ENCODE measurements at places on chromosomes 5 and 9.

GRCh38 chr9:130599625-130600024 lies 20.2 kb downstream of the FUBP3 start:
- DNase-seq = no peak

- DNase-seq = no peak
These were observed 710.3 kb downstream of the PRELID2 start for GRCh38 chr5:145124806-145125205.

- DNase-seq = no peak
These were observed 44.3 kb upstream of the NIPBL start for GRCh38 chr5:36832274-36832673.

- no peak for DNase-seq
These were observed 64.7 kb upstream of the TRPC7 start for GRCh38 chr5:136430081-136430480.

DNA sequence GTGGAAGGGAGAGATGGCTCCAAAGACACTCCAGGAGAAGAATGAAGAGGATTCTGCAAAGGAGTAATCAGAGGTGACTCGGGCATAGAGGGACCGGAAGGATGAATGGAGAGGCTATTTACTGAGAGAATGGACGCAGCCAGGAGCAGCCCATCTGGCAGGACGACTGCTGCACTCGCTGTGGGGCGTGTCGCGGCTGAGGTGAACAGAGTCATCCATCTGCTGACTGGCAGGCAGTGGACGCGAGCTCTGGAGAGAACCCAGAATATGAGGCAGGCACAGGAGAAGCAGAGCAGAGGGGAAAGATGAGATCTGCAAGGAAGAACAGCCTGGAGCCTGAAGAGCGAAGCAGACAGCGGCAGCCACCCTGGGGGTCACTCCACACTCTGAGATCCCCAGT lies 16.4 kb downstream of the FGF1 start:
- DNase-seq = no peak

DNA sequence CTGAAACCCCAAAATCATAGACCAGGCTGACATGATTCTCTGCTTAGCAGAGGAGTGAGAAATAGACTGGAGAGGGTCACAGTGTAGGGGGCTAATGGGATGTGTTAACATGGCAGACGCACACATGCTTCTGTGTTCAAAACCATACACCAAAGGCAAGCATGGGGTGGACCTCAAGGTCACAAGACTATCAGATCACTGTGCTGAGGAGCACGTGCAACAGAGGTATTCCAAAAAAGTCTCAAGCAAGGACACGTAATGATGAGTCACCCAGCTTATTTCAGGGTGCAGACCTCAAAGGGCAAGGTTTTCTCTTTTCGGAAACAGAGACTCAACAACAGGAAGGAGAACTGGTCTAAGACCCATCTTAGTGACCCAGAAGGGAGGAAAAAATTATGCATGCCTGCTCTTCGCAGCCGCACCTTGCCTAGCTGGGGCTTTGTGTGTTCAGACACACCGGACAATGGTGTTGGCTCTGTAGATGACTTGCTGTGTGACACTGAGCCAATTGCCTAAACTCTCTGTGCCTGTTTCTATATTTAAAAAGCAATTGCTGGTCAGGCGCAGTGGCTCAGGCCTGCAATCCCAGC lies 20.3 kb downstream of the WHRN start:
- peak; percentile 50 for DNase-seq

- DNase-seq = no peak
These were observed 7.8 kb downstream of the XRCC4 start for GRCh38 chr5:83085106-83085505.

GRCh38 chr9:35840881-35841644 lies 12.0 kb downstream of the TMEM8B start:
- no peak for DNase-seq

DNA sequence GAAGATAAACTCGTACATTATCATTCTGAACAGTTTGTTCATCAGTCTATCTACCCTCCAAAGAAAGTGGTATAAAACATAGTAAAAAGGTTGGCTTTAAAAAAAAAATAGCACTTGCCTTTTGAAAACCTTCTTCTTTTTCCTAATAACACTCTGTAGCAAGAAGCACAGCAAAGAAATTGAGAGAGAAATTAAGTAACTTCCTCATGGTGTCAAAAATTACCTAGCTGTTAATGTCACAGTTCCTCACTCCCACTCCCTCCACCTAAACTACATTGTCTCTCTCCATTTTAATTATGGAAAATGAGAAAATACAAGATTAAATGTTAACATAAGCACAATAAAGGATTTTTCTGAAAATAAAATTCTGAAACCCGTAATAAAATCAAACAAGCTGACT lies 72.2 kb downstream of the CERT1 start:
- DNase-seq = peak; percentile 81

DNA sequence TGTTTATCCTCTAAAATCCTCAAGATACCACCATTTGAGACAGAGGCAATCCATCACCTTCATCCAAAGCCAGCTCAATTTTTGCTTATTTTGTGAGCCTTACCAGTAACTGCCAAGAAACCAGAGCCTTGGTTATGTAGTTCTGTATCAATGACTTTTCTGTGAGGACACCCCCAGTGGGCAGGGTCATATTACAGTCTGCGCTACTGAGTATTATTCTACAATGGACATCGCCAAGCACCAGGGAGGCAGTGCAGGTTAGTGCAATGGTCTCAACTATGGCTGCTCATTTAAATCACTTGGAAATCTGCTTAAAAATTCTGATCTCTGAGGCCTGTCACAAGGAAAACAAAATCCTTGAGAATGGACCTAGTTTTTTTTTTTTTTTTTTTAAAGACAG lies 90.5 kb upstream of the NIPAL4 start:
- no peak for DNase-seq

GRCh38 chr5:86360801-86361200 lies 256.9 kb upstream of the COX7C start:
- DNase-seq = no peak

DNA sequence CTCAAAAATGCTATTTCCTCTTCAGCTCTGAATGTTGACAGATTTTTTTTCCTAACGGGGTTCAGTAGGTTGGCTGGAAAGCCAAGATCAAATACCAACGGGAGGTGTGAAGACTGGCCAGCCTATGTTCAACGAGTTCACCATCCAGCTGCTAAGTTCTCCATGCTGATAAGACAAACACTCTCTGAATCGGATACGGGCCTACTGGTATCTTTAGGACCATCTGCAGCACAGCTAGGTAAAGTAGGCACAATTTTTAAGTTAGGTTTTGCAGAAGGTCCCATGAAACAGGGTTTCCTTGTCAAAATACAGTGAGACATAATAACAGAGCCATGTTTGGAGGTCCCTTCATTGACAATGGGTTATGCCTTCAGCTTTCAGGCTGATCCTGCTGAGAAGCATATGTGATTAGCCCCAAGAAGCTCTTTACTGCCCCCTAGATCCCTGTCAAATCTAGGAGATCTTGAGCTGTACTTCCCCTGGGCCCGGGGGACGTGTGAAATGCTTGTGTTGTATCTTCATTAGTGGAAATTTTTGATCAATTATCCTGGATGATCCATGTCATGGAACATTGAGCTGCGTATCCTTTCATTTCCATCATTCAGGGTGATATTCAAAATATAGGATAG lies 60.6 kb downstream of the PGM5 start:
- DNase-seq = peak; percentile 51

- no peak for DNase-seq
These were observed 294.3 kb downstream of the FBXL7 start for GRCh38 chr5:15794052-15794985.

- DNase-seq = no peak
These were observed 592.9 kb downstream of the SEMA5A start for GRCh38 chr5:8953016-8953415.

DNA sequence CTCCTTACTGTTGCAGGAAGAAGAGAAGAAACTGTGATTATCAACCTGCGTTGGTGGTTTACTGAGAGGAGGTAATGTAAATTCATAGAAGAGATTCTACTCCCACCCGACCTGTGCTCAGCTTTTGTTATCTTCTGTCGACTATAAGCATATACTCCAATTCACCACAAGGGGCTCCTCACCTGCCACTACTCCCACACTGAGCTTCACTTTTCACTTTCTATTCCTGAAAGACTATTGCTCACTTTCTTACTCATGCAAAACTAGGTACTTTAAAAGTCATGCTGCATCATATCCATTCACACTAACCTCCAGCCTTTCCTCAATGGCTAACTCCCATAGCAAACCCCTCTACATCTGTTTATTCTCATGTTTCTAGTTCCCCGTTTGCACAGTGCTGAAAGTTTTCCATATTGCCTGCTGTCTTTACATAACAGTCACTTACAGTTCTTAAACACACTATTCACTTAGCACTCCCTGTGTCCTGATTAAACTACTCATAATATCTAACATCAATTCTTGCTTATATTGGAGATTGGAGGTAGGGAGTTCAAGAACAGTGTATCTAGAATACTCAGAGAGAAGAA lies 1062.6 kb downstream of the NR2F1-AS1 start:
- no peak for DNase-seq

GRCh38 chr9:128916204-128916603 lies 4.6 kb upstream of the PHYHD1 start:
- DNase-seq = no peak

DNA sequence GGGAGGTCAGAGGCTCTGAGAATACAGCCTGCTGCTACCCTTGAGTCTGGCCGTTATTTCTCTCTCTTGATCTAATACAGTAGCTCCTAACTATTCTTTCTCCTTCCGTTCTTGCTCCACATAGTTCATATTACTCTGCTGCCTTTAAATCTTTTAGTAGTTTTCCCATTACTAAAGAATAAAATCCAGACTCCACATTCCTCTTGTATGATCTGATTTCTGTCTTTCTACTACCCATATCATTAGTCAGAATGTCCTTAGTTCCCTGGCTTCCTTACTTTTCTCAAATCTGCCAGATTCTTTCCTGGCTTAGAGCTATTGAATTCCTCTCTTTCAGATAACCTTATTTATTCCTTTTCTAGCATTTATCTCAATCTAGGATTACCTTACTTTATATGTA lies 40.0 kb downstream of the MARCHF6 start:
- DNase-seq = no peak

GRCh38 chr5:139774980-139775661 lies 20.5 kb upstream of the PSD2 start:
- peak; percentile 28 for DNase-seq

- no peak for DNase-seq
These were observed 497.0 kb upstream of the TNC start for GRCh38 chr9:115615000-115615401.

GRCh38 chr9:132241483-132241839 lies 79.6 kb downstream of the NTNG2 start:
- DNase-seq = no peak

DNA sequence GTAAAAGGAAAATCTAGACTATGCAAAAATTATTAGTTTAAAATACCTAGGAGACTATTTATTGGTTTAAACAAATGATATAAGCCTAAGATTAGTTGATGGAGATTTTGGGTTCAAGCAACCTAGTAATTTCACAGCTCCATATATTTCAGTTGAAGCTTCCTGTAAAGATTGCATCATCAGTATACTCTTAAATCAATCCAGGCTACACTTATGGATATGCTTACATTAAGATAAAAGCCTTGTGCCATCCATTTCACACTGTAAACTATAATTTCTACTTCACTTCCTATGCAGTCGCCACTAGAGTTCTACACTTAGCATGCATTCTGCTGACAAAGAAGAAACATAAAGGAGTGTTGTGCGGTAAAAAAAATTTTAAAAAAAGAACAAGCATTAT lies 7.3 kb upstream of the LIX1 start:
- DNase-seq = no peak

GRCh38 chr5:9269014-9269413 lies 276.9 kb downstream of the SEMA5A start:
- DNase-seq = no peak

- no peak for DNase-seq
These were observed 163.1 kb downstream of the SEC61B start for GRCh38 chr9:99385215-99385614.

DNA sequence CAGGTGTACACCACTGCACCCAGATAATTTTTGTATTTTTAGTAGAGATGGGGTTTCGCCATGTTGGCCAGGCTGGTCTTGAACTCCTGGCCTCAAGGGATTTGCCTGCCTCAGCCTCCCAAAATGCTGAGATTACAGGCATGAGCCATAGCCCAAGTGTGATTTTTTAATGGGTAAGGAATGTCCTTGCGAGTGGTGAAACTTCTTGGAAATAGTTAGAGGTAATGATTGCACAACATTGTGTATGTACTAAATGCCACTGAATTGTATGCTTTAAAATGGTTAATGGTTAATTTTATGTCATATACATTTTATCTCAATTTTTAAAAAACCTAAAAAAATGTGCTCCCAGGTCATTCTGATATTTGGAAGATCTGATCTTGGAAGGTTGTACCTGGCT lies 59.9 kb upstream of the IL6ST start:
- DNase-seq = no peak

GRCh38 chr5:1467341-1468246 lies 22.4 kb upstream of the SLC6A3 start:
- DNase-seq = no peak

GRCh38 chr5:126277762-126278161 lies 145.4 kb upstream of the GRAMD2B start:
- DNase-seq = no peak

DNA sequence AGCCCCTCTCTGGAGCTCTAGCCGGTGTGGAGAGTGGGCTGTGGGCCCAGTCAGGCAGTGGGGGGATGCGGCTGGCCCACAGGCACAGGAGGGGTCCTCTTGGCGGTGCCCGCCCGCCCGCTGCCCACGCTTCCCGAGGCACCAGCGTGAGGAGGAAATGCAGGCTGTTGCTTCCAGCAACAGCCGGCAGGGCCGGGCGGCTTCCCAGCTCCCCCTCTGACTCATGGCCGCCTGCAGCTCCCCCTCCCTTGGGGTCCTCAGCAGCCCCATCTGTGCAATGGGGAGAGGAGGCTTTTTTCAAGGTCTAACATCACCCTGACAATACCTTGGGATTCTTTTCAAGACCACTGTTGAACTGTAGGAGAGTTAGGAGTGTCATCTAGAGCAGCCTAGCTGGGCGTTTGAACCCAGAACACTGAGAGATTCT lies 10.4 kb downstream of the CXXC5 start:
- DNase-seq = no peak

DNA sequence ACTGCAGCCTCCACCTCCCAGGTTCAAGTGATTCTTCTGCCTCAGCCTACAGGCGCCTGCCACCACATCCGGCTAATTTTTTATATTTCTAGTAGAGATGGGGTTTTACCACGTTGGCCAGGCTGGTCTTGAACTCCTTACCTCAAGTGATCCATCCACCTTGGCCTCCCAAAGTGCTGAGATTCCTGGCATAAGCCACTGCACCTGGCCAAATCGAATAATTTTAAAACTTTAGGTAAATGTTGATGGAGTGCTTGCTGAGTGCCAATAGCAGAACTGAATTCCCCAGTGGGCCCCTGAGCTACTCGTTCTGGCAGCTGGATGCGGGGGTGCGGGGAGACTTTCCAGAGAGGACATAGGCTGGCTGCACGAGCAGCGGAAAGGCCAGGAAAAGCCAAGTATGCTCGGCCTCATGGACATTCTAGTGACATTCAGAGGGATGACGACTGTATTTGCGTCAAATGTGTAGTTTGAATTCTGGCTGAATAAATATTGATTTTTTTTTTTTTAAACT lies 16.8 kb downstream of the TRAF2 start:
- no peak for DNase-seq
